ENCODE measurements at places on chromosomes 12 and 14.

- DNase-seq: no peak
These were observed 140.5 kb upstream of the TMCC3 start for GRCh38 chr12:94790825-94791224.

GRCh38 chr12:131141514-131141913 is 187.8 kb downstream of the ADGRD1 start:
- no peak for DNase-seq

GRCh38 chr14:25150934-25151790 is 101.2 kb upstream of the STXBP6 start:
- no peak for DNase-seq

- no peak for DNase-seq
These were observed 14.9 kb downstream of the ABCB9 start for GRCh38 chr12:122951406-122951805.

GRCh38 chr14:34104489-34105397 is 153.9 kb upstream of the EGLN3 start:
- DNase-seq: no peak

GRCh38 chr12:8887285-8887715 is 27.0 kb upstream of the PHC1 start:
- DNase-seq: no peak

- DNase-seq: no peak
These were observed 24.0 kb upstream of the EVL start for GRCh38 chr14:100041271-100041670.

DNA sequence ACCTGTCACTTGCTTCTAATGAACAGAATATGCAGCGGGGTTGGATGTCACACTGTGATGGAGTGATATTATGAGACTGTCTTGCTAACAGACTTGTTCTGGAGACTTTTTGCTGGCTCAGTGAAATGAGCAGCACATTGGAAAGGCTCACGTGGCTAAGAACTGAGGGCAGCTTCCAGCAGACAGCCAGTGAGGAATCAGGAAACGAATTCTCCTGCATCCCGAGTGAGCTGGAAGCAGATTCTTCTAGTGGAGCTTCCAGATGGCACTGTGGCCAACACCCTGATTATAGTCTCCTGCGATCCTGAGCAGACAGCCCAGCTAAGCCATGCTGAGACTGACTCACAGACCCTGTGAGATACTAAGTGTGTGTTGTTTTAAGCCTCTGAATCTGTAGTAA is 16.1 kb upstream of the TSPAN9 start:
- DNase-seq: no peak

DNA sequence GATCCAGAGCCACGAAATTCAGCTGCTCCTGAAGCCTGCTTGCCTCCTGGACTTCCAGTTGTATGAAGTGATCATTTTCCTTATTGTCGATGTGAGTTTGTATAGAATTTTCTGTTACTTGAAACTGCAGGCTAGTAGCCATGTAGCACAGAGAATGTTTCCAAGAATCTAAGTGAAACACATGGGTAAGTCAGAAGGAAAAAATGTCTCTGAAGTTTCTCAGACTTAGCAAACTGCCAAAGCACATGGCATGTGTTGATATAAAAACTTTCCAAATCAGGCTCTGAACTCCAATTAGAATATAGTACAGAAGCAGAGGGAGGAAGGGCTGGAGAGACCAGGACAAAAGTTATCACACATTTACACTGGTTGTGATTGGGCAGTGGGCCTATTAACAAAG is 9.8 kb upstream of the PCNX1 start:
- DNase-seq: no peak

DNA sequence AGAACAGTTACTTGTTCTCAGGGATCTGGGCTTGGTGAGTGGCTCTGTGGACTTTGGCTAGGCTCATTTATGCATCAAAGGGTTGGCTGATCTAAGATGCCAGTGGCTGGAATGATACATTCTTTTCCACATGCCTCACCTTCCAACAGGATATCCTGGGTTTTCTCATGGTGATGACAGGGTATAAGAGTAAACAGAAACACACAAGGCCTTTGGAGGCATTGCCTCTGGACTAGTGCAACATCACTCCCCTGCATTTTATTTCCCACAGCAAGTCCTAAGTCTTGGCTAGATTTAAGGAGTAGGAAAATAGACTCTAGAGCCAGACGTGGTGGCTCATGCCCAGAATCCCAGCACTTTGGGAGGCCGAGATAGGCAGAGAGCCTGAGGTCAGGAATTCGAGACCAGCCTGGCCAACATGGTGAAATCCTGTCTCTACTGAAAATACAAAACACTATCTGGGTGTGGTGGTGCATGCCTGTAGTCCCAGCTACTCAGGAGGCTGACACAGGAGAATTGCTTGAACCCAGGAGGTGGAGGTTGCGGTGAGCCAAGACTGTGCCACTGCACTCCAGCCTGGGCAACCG is 47.9 kb downstream of the RPH3A start:
- no peak for DNase-seq

DNA sequence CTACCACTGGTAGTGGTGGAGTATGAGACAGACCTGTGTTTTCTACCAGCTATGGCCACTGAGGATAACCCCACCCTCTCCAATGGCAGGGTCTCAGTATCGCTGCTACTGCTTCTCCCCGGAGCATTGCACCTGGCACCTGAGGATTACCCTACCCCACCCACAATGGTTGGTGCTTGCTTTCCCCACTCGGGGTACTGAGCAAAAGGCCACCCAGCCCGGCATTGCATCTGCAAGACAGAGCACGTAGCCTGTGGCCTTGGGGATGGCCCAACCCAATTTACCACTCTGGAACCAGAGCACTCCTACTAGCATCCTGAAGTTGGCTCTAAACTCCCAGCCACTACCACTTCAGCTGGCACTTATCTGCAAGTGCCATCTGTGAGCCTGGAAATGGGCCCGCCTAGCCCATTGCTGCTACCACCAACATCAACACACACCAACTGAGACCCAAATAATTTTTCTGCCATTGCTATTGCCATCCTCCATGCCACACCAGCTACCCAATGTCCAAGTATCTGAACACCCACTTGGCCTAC is 145.7 kb downstream of the CNTN1 start:
- DNase-seq: no peak

DNA sequence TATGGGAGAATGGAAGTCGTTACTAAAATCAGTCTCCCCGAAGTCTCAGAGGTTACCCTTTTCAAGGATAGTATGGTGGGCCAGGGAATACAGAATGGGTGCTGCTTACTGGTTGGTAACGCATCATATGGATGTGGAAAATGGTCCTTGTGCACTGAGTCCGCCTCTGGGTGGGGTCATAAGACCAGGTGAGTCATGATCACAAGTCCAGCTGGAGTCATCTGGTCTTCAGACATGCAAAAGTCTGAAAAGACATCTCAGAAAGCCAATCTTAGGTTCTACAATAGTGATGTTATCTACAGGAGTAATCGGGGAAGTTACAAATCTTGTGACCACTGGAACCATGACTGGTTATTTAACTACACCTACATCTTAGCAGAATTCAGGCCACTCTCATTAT is 71.9 kb upstream of the TCL1B start:
- DNase-seq: no peak

GRCh38 chr12:21296751-21297406 is 37.8 kb downstream of the SLCO1A2 start:
- no peak for DNase-seq

GRCh38 chr12:42021469-42021868 is 123.2 kb downstream of the GXYLT1 start:
- no peak for DNase-seq

DNA sequence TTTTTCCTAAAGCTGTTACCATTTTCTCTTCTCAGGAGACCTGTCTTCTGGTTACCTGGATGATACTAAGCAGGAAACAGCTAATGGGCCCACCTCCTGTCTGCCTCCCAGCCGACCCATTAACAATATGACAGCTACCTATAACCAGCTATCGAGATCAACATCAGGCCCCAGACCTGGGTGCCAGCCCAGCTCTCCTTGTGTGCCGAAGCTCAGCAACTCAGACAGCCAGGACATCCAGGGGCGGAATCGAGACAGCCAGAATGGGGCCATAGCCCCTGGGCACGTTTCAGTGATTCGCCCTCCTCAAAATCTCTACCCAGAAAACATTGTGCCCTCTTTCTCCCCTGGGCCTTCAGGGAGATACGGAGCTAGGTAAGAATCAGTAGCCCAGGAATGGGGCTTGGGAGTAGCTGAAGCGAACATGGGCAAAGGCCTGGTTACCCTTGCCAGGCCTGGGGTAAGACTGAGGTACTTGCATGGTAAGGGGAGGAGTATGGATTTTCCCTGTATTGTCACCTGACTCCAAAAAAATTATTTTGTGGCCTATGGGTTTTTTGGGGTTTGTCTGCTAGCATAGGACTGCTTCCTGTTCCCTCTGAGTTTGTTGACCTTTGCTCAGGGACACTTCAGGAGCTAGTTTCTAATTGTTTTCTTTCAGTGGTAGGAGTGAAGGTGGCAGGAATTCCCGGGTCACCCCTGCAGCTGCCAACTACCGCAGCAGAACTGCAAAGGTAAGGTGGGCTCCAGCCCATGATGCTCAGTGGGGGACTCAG is 26.6 kb downstream of the TRAFD1 start:
- no peak for DNase-seq

DNA sequence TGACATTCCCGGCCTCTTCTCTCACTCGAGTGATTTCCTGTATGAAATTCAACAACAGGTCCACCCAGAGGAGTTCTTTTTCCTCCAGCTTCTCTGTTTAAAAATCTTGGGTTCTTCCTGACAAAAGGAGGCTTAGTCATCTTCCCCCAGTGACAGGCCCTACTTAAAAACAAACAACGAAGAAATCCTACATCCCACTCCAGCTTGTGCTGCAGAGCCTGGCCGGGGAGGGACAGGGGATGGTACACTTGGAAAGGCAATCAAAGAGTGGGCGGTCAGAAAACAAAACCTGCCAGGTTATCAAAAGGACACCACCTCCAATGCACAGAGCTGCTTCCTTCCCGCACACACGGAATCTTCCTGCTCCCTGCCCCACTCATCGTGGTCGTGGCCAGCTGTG is 101.3 kb downstream of the CACNA1C start:
- DNase-seq: no peak

DNA sequence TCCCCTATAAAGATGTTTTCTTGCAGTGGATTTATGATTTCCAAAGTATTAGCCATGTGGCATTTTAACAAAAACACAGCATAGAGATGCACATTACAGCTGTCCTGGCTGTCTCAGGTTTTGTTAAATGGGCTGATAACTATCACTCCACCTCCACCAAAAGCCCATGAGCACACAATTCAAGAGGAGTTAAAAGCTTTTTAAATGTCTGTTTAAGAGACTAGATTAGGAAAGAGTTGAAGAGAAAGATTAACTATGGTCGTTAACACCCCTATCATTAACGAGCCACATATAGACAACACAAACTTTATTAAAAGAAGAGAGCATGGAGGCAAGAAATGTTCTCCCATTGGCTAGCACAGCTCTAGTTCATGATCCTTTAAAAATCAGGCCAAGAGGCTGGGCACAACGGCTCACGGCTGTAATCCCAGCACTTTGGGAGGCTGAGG is 14.5 kb downstream of the CBX5 start:
- no peak for DNase-seq

- DNase-seq: no peak
These were observed 26.9 kb downstream of the MYRFL start for GRCh38 chr12:69851976-69852375.

DNA sequence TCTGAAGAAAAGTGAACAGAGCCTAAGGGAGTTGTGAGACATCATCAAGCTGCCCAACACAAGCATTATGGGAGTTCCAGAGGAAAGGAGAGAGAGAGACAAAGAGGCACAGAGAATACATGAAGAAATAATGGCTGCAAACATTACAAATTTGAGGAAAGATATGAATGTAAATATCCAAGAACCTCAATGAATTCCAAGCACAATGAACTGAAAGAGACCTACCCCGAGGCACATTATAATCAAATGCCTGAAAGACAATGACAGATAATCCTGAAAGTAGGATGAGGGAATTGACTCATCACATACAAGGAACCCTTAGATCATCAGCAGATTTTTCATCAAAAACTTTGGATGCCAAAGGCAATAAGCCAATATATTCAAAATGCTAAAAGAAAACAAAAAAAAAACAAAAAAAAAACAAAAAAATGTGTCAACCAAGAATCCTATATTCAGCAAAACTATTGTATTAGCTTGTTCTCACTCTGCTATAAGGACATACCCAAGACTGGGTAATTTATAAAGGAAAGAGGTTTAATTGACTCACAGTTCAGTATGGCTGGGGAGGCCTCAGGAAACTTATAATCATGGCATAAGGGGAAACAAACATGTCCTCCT is 37.8 kb downstream of the BCL2L14 start:
- no peak for DNase-seq

- no peak for DNase-seq
These were observed 839 bp downstream of the GSG1 start for GRCh38 chr12:13102461-13103195.

GRCh38 chr14:100449225-100449987 is 126.3 kb downstream of the SLC25A47 start:
- DNase-seq: no peak

DNA sequence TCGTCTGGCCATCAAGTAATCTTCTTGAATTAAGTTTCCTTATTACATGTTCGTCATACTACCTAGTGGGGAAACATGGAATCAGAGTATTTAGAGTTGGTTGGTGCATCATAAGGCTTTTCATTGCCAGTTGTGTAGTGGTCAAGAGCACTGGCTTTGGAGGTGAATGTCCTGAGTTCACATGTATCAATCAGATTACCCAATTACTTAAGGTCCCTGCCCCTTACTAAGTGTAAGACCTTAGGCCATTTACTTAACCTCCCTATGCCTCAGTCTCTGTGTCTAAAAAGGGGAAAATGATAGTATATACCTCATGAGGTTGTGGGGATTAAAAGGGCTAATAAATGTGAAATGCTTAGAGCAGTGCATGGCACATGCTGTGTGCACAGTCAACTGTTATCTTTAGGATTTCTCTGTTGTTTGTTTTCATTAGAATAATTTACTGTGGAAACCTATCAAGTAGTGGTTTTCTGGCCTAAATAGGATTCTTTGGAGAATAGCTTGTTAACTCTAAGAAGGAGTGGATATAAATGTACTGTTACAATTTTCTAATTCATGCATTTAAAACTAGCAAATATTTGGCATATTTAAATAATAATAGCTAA is 27.0 kb downstream of the MSRB3 start:
- DNase-seq: no peak

DNA sequence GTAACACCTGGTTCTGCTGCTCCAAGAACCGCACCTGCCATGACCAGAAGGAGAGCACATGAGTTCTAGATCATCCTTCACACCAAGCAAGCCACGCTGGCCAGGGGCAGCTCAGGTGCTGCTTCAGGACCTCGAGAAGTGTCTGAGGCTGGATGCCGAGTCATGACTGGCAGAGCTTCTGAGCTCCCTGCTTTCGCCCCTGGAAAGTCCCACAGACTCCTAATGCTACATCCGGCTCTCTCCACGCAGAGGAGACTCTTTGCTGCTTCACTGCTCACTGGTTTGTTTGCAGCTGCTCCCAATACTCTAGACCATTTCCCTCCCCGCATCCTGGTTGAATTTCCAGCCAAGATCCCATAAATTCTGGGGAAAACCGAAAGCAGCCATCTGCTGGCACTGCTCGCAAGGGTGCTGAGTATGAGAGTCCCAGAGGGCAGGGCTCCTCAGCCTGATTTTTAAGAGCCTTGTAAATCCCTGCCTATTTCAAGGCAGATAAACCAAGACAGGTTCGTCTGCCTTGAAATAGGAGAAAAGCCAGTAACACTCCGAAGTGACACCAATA is 1.4 kb downstream of the KRT2 start:
- no peak for DNase-seq

All from T-helper 22 cell (primary cell).